Amygdala (tissue), 56 donors: ENCODE measurements at places on chromosomes 3 and 15.

DNA sequence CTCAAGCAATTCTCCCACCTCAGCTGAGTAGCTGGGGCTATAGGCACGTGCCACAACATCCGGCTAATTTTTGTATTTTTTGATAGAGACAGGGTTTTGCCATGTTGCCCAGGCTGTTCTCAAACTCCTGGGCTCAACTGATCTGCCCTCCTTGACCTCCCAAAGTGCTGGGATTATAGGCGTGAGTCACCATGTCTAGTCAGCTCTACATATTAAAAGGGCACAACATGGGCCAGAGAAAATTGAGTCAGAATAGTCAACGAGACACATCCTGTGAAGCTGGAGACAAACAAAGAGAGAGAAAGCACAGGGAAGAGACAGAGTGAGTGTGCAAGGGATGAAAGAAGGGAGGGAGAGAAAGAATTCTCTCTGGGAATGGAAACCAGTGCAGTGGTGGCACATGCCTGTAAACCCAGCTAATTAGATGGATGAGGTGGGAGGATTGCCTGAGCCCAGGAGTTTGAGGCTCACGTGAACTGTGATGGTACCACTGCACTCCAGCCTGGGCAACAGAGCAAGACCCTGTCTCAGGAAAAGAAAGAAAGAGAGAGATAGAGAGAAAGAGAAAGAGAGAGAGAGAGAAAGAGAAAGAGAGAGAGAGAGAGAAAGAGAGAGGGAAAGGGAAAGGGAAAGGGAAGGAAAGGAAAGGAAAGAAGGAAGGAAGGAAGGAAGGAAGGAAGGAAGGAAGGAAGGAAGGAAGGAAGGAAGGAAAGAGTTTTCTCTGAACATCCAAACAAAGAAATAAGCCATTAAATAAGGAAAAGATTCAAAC, 107.2 kb upstream of the SLC25A36 start:
- no peak for DNase-seq

GRCh38 chr15:22939652-22940061, 40.5 kb downstream of the CYFIP1 start:
- DNase-seq, result no peak

GRCh38 chr3:167913219-167913835, 177.8 kb downstream of the SERPINI1 start:
- no peak for DNase-seq

DNA sequence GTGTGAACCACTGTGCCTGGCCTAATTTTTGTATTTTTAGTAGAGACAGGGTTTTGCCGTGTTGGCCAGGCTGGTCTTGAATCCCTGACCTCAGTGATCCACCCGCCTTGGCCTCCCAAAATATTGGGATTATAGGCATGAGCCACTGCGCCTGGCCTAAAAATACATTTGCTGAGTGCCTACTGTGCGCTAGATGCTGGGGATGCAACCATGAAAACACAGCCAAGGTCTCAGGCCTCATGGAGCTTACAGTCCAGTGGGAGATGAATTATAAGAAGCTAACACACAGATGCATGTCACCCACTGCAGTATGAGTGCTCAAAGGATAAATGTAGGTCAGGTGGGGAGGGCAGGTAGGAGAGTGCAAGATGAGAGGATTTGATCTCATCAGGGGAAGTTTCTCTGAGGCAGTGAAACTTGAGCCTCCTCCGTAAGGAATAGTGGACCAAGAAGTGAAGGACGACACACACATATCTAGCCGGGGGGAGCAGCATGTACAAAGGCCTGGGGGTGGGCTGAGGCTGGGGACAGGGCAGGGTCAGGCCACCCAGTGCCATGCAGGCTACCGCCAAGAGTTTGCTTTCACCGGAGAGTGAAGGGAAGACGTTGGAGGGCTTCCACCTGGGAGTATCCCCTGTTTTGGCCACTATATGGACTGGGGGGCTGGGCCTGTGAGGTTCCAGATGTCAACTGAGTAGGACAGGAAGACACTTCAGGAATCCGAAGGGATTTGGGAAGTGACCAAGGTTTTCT, 24.3 kb downstream of the IRAK2 start:
- no peak for DNase-seq

DNA sequence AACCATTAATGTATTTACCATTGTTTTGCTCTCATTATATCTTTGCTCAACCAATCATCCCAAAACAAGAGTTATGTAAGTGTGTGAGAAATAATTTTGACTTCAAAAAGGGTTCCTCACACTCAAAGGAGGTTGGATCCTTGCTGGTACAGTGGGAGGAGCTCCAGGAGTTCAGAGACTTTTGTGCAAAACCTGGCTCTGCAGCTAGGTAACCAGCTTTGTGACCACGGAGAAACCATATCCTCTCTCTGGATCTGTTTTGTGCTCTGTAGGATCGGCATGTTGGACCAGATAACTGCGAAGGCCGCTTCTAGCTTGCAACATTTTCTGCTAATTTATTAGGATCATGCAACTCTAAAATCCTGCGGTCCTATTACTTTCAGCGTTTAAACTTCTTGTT, 128.6 kb upstream of the LIPC start:
- DNase-seq, result no peak

DNA sequence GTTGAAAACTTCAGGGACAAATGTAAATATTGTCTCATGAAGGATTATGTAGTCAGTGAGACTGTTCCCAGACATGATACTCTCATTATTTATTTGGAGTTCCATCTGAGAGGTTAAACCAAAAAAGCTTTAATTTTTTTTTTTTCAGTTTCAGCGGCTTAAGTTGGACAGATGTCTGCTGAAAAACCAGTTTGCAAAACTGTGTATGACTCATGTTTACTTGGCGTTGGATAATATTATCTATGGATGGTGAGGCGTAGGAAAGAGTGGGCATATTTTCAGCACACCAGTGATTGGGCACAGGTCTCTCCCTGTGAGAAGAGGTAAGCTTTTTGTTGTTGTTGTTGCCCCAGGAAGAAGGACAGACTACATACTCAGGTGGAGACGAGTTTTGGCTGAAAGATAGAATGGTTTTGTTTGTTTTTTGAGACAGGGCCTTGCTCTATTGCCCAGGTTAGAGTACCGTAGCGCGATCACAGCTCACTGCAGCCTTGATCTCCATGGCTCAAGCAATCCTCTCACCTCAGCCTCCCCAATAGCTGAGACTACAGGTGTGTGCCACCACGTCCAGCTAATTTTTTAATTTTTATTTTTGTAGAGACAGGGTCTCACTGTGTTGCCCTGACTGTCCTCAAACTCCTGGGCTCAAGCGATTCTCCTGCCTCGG, 16.4 kb upstream of the ANXA2 start:
- DNase-seq, result no peak

DNA sequence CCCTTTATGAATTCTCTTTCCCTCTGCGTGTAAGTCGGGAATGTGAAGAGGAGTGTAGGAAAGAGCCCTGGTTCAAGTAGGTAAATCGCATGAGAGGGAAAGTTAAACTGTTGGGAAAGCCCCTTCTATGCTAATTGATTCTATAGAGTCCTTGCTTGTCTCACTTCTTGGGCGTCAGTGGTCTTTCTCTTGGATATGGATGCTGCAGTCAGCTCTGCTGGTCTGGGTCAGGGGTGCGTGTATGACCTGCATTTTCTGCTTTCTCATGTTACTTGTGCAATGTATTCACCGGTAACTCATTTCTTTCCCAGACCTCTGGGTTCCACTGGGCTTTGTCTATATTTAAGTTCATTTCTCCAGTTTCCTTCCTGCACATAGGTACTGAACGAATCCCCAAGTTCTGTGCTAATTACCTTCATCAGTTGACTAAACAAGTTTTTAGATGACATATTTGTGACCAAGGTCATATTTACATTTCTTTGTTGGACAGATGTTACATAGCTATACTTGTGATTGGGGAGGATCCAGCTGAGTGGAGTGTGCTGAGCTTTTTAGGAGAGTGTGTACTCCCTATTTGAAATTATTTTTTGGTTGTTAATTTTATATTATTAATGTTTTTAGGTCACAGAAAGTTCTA, 1.4 kb downstream of the SETD5 start:
- no peak for DNase-seq

- DNase-seq, result no peak
Observed at GRCh38 chr15:96274698-96275097, 55.8 kb upstream of the NR2F2 start.

- no peak for DNase-seq
Observed at GRCh38 chr3:127131424-127132170, 61.3 kb upstream of the PRR23E start.

DNA sequence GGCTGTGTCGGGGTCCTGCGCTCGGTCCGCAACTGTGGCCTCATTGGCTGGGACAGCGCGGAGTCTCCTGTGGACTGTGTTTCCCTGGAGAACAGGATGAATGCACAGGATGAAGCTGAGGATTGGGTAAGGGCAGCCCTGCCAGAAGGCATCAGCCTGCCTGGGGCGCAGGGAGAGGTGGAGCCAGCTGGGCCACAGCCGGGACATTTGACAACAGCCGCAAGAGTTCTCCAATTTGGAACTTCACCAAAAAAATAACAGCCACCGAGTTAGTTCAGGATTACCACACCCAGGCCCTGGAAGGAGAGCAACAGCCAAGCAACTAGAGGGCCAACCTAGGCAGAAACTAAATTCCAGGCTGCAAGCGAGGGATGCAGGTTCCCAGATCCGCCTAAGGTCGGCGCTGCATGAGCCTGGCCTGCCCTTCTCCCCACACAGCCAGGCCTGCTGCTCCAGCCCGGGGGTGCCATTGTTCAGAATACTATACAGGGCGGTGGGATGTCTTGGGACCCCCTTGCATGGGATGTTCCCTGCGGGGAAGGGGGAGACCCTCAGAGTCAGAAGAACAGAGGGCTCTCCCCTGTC, 229.3 kb downstream of the OCA2 start:
- DNase-seq, result no peak

- DNase-seq, result no peak
Observed at GRCh38 chr15:92907896-92908712, 8.0 kb downstream of the CHD2 start.
